ENCODE measurements at places on chromosomes 6 and 20.

- no peak for DNase-seq
Measured at GRCh38 chr20:22080985-22081384, 375.5 kb downstream of the PAX1 start.

- DNase-seq = no peak
Measured at GRCh38 chr6:97049253-97050011, 124.9 kb downstream of the KLHL32 start.

DNA sequence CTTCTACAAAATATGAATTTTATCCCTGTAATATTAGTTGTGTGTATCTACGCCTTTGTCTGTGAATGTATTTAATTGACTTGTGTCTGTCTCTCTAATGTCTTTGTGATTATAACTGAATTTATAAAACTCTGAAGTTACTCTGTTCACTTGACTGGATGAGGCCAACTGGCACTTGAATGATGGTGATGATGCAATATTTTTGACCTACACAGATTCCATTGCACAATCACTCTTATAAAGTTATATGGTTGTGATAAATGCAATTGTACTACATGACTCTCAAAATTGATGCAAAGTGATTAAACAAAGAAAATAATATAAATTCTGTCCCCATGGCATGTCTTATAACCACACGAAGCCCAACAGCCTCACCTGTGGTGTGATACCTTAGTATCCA, 287.3 kb upstream of the PLN start:
- DNase-seq = no peak

DNA sequence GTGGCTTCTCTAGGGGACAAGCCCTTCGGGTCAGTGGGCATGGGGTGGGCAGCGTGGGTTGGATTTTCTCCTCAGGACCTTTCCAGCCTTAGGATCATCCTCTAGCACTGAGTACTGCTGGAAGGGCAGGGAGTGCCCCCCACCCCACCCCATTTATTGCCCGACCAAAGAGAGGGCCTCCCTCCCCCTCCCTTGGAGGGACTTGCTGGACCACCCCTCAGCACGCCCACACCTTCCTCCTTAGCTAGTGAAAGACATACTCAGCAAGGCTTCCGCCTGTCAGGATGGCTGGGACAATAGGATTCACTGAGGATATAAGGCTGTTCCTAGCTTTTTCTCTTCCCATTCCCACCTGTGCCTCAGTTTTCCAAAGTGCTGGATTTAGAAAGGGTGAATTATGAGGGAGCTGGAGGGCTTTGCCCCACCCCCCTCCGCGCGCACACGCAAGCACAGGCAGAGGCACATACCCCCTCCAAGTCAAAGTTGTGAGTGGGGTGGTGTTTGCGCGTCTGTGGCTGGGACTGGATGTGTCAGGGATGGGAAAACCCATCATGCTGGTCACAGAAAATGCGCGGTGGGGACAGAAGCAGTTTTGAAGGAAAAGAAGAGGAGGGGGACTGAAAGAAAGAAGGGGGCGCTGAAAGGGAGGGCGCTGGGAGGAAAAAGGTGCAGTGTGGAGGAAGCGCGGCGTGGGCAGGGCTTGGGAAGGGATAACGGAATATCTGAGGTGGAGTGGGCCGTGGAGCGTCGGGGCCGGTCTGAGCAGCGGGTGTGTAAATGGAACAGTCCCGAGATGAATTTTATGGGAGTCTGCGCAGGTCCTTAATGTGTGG, 693 bp upstream of the SLC29A1 start:
- no peak for DNase-seq

GRCh38 chr6:41527721-41528408, 18.3 kb upstream of the FOXP4 start:
- no peak for DNase-seq

- DNase-seq = no peak
Measured at GRCh38 chr6:26383624-26384417, 913 bp downstream of the BTN2A2 start.

DNA sequence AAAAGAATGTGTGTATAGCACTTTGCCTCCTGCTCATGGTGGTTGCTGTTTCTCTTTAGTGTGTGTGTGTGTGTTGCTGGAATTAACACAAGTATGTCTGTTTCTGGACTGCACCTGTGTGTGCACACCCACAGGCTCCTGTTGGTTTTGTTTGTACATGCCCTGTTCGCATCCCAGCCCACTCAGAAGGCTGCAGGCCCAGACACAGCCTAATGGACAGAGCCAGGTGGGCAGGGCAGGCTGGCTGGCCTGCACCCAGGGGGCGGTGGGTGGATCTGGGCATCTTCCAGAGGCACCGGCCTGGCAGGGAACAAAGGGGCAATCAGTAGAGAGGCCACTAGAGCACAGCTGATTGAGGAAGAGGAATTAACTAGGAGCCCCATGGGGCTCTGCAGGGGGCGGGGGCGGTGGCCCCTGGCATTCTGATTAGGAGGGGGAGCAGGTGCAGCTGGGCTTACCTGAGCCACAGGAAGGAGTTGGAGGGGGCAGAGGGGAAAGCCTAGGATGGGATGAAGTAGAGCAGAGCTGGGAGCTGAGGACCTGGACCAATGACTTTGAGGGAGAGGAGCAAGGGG, 21.9 kb downstream of the CD40 start:
- DNase-seq = no peak

GRCh38 chr6:109344226-109344625, 38.0 kb downstream of the CD164 start:
- no peak for DNase-seq

- no peak for DNase-seq
Measured at GRCh38 chr6:137651178-137651577, 157.0 kb upstream of the OLIG3 start.

- DNase-seq = no peak
Measured at GRCh38 chr6:169172456-169172855, 81.2 kb downstream of the THBS2 start.
